Urinary bladder (tissue), 4 donors: ENCODE measurements at places on chromosomes 6 and 20. TPM values are rescaled to one million over a fixed set of nuclear protein-coding genes. Genes with fewer than 3 reads are reported as not detected.

ENPP3 gene
- 2.4 TPM for total RNA-seq

ASIP gene
- total RNA-seq, result not detected

SLC17A4 gene
- not detected for total RNA-seq

UBD gene
- total RNA-seq, result 2.1 TPM

DYNLT2 gene
- total RNA-seq, result 2.4 TPM

FILIP1 gene
- total RNA-seq, result 43.7 TPM

VSTM2L gene
- total RNA-seq, result 1.3 TPM

HSPA1A gene
- 152 TPM for total RNA-seq

C6orf52 gene
- not detected for total RNA-seq

RNF146 gene
- 70.1 TPM for total RNA-seq

GLP1R gene
- total RNA-seq, result 0.58 TPM

PPIL6 gene
- total RNA-seq, result 11.9 TPM

TAAR2 gene
- total RNA-seq, result not detected

OTOR gene
- total RNA-seq, result 0.16 TPM

NHLRC1 gene
- 2.4 TPM for total RNA-seq

WFDC12 gene
- total RNA-seq, result not detected

MTFR2 gene
- total RNA-seq, result 1.6 TPM

ESR1 gene
- total RNA-seq, result 6.9 TPM

ZSCAN23 gene
- 15.5 TPM for total RNA-seq

C20orf144 gene
- not detected for total RNA-seq

REV3L gene
- total RNA-seq, result 132 TPM

DDO gene
- total RNA-seq, result 0.63 TPM

ABHD16B gene
- total RNA-seq, result not detected

TRIM10 gene
- 0.42 TPM for total RNA-seq

ROS1 gene
- not detected for total RNA-seq

PRL gene
- not detected for total RNA-seq

IYD gene
- 0.69 TPM for total RNA-seq

RAET1G gene
- total RNA-seq, result 1.2 TPM

DPPA5 gene
- not detected for total RNA-seq

POU5F1 gene
- total RNA-seq, result 3.0 TPM

PRICKLE4 gene
- 3.1 TPM for total RNA-seq

F13A1 gene
- 203 TPM for total RNA-seq

NKX2-2 gene
- not detected for total RNA-seq

SLC13A3 gene
- total RNA-seq, result 5.4 TPM

SPATA25 gene
- 1.7 TPM for total RNA-seq

MATN4 gene
- 1.5 TPM for total RNA-seq

CUTA gene
- 62.5 TPM for total RNA-seq

HLA-DQB2 gene
- 0.21 TPM for total RNA-seq

DOK5 gene
- 20.4 TPM for total RNA-seq

OR2J3 gene
- not detected for total RNA-seq

GNAS-AS1 gene
- total RNA-seq, result 1.4 TPM

SAPCD1 gene
- total RNA-seq, result 0.90 TPM
